Stimulated activated CD8-positive, alpha-beta memory T cell treated with anti-CD3 and anti-CD28 coated beads, Interleukin-4, amount 100 ng/mL, for 1 hour (primary cell): ENCODE measurements at places on chromosomes 12 and 14.

- DNase-seq: no peak
These were observed 12.5 kb downstream of the RTL1 start for GRCh38 chr14:100891051-100891450.

DNA sequence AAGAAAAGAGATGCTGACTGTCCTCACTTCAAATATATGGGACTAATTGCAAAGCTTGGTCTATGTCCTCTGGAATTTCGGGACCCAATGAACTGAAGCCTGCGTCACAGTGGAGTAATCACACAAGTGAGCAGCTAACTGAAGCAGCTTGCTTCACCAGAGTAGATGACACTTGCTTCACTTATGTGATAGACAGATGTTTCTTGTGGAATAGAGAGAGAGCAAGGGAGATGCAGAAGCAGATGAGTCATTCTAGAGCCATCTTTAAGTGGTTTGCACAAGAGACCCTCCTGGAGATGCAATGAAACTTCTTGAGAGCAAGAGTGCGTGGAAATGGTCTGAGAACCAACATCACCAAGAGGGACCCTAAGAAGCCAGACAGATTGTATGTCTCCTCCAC is 1537.1 kb upstream of the FLRT2 start:
- no peak for DNase-seq

DNA sequence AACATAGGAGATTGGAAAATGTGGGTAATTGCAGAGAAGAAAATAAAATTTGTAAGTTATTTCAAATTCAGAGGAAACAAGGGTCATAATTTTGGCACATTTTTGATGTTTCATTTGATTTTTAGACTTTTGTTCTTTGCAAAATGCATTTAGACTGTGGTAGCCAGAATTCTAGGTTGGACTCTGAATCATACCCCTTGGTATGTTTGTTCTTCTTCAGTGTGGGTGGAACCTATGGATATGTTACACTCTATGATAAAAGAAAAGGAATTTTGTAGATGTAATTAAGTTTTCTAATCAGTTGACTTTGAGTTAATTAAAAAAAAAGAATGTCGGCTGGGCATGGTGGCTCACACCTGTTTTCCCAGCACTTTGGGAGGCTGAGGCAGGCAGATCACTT is 827.0 kb downstream of the AACS start:
- DNase-seq: no peak

GRCh38 chr14:89736881-89737280 is 217.6 kb downstream of the EFCAB11 start:
- DNase-seq: no peak

DNA sequence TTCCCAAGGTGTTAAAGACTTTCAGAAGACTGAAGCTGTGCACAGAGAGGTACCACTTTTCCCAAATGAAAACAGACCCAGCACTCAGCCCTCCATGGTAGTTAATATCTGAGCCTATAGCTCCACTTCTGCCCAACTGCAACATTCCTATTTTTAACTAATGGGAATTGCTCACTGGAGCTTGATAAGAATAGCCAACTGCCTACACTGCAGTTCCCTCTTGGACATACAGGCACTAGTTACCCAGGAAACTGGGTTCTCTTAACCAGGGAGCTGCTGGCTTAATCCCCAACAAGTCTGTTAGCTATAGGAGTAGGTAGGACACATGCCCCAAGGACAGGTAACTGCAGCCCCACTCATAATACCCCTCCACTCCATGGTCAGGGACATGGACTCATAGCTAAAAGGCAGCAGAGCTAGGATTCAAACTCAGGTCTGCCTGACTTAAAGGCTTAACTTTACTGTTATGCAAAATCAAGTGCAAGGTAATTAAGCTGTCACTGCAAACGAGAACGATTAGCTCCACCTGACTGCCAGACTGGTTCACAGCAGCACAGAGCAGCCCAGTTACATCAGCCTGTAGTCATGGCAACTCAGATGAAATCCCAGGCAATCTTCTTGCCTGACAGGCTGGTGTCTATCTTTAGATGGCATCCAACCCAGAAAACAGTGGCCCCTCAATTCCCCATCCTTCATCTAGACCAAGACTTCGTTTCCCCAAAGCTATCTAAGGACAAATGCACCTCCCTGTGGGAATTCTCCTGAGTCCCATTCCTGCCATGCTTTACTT is 77.1 kb upstream of the ACTN1 start:
- no peak for DNase-seq

DNA sequence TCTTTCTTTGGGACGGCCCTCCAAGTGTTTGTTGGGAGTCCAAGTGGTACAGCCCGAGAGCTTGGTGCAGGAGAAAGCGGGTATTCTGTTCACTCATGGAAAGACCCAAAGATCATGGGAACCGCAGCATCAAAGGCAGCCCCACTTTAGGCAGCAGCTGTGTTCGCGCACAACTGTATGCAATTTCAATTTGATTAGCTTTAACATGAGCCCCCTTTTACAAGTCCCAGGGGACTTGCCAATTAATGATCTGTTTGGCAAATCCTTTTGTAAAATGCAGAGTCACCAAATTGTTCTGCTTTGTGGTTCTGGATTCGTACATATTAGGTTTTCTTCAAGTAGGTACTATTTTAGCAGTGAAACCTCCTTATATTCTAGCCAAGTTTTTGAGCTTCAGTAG is 217.7 kb downstream of the AACS start:
- DNase-seq: no peak

- DNase-seq: no peak
These were observed 611.3 kb downstream of the MED13L start for GRCh38 chr12:115666168-115666567.

GRCh38 chr12:48003226-48004052 is 837 bp downstream of the COL2A1 start:
- no peak for DNase-seq

DNA sequence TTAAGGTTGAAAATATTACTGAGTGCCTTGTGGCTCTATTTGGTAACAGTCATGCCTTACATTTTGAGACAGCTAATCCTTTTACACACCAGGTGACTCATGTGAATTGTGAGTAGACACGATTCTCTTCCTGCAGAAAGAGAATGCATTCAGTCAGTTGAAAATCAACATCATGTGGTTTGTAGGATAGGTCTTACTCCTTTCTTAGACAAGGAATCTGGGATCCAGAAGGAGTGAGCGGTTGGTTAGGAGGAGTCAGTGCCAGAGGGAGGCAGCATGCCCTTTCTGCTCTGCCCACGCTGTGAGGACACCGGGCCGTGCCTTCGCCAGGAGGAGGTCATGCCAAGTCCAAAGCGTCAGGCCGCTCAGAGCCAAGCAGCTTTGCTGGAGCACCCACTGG is 47.6 kb downstream of the TRAF3 start:
- no peak for DNase-seq

- no peak for DNase-seq
These were observed 1.2 kb downstream of the HOXC10 start for GRCh38 chr12:53985994-53986685.

DNA sequence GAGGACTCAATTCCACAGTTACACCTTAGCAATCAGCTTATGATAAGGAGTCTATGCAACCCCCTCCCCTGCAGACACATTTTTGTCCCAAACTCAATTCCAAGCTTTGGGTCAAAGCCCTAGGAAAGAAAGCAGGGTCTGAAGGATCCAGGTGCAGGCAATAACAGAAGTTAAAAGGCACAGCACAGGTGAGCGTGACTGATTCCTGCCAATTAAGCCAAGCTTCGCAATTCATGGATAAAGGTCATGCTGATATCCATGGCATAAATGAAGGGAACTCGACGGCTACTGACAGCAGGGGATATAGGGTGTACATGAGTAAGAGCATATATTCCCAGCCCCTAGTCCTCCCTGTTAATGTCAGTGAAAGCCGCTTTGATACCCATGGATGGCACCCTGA is 39.3 kb downstream of the C12orf56 start:
- DNase-seq: no peak

GRCh38 chr14:84024231-84024820 is 1505.6 kb upstream of the FLRT2 start:
- DNase-seq: no peak

DNA sequence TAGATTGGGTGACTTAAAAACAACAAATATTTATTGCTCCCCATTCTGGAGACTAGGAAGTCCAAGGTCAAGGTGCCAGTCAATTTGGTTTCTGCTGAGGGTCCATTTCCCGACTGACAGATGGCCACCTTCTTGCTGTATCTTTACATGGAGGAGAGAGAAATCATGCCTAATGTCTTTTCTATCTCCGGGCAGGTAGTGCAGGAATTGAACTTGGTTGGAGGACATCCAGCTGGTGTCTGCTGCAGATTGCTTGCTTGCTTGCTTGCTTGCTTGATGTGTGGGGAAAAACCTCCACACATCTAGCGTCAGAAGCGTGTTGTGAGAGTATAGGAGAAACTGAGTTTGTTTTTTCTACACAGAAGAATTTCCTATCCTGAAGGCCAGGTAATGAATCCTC is 561.4 kb downstream of the DIO2 start:
- DNase-seq: no peak

GRCh38 chr14:90782892-90783291 is 33.3 kb downstream of the TTC7B start:
- DNase-seq: no peak

DNA sequence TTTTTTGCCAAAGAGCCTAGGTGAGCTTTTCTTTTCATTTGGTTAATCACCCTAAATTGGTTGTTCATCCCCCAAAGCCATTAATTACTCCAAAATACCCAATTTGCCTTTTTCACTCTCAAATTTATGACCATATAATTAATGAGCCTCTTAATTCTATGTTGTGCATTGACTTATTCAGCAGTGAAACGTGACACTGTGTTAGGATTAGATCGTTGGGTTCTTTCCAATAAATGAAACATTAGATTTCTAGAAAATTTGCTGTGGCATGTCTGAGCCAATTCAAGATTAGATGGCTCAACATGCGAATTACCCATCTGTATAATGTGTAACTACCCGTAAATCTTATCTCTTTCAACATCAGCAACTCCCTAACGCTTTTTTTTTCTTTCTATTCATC is 273.4 kb downstream of the BMP4 start:
- DNase-seq: no peak

GRCh38 chr14:72617391-72618031 is 276.4 kb downstream of the DPF3 start:
- DNase-seq: no peak

DNA sequence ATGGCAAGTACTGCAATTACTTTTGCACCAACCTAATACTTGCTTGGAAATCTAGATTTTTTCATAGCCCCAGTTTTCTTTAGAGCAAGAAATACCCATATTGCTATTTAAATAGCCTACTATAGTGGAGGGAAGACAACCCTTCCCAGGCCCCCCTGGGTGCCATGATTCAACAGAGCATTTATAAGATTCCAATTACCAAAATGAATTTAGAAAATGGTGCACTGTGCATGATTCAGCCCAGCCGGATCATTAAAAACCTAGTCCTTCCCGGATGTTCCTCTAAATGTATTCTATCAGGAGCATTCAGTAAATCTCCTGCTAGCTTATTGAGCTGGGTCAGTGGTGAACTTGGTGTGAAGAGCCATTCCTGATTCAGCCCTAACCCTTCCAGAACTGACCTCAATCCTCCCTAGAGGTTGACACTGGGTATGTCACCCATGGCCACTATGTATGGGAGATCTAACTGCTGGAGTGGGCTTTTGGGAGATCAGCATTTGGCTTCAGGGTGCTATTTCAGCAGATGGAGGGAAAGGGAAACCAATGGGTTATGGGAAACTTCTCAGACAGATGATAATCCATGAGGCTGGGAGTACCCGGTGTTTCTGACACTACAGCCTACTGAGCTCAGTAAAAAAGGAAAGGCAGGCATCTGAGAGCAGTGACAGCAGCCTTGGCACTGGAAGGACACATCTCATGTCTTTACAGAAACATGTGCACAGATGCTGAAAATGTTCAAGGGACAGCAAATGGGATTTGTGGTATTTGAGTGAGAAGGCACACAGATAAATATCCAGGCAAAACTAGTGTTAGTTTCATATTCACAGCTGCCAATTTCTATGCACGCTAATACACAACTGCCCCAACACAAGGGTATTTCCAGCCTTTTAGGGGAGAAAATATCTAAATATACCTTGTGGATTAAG is 258.9 kb downstream of the DPF3 start:
- no peak for DNase-seq

GRCh38 chr12:32535288-32535999 is 136.1 kb downstream of the FGD4 start:
- DNase-seq: no peak

GRCh38 chr14:49480979-49481498 is 105.1 kb downstream of the RPS29 start:
- DNase-seq: no peak

GRCh38 chr12:124578854-124579253 is 11.4 kb upstream of the NCOR2 start:
- no peak for DNase-seq

GRCh38 chr14:68492381-68493151 is 300.3 kb downstream of the ZFP36L1 start:
- DNase-seq: no peak

GRCh38 chr14:86973177-86973576 is 1019.8 kb downstream of the GALC start:
- DNase-seq: no peak

GRCh38 chr12:6205144-6205539 is 4.9 kb downstream of the CD9 start:
- DNase-seq: no peak

DNA sequence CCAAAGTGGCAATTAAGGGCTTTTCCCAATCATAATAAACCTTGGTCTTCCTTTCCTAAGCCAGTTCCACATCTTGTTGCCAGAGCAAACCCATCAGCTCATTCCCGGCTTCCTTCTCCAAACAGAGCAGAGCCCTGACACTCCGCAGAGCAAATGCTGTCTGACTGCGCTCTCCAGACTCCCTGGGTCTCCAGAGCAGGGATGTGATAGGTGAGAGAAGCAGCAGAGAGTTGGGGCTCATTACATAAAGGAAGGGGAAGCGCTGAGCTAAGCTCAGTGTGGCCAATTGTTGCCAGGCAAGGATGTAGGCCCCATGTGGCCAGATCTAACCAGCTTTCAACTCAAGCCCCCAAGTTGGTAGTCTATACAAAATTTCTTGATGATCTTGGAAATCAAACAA is 36.2 kb upstream of the PAX9 start:
- DNase-seq: no peak

GRCh38 chr12:67646775-67647174 is 1.8 kb upstream of the DYRK2 start:
- no peak for DNase-seq

DNA sequence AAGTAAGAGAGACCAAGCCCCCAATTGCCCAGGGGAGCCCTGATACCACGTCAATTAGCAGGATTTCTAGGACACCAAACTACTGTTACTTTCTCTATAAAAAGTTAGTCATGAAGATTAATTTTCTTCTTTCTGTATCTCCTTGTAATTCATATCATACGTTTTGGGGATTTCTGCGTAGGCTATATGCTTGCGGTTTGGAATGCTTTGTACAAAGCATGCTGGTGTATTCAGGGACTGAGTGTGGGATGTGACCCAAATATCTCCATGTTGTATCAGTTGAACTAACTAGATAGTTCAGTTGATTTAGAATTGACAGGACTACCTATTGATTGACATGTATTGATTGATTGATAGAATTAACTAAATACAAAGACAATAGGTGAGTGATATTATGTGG is 7.7 kb downstream of the GPR33 start:
- DNase-seq: no peak
